Activated naive CD8-positive, alpha-beta T cell treated with anti-CD3 and anti-CD28 coated beads, Interleukin-2, amount 10 ng/mL, durations not matched to agents 7 days and 5 days (primary cell): ENCODE measurements at places on chromosomes 11 and 22. TPM values are rescaled to one million over a fixed set of nuclear protein-coding genes. Genes with fewer than 3 reads are reported as not detected.

BCO2 gene
- 2.4 TPM for total RNA-seq

DNA sequence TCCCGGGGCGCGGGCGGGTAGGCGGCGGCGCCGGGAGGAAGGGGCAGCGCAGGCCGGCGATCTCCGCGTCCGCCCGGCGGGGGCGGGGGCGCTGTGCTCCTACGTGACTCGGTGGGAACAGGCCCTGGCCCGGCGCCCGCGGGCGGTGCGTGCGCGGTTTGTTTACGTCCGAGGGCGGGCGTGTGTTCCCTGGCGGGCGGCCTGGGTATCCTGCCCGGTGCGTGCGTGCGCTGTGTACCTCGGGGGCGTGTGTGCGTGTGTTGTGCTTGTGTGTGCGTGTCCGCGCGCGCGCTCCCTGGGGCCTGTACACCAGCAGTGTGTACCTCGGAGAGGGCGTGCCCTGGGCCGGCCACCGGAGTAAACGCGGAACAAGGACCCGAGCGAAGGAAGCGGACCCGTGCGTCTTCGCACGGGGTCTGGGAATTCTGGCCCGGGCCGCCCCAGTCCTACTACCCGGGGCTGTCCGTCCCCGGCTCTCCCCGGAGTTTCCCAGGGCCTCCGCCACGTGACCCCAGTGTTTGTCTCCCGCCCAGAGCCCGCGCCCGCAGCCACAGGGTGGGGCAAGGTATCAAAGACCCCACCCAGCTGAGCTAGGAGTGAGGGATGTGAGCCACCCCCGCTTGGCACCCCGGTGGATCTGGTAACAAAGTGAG is 769 bp downstream of the MAFF start:
- H3K27me3 ChIP-seq = no peaks in the 10 kb centered on the region
- H3K36me3 ChIP-seq = peaks cover 2% of the 10 kb centered on the region
- H3K4me1 ChIP-seq = peaks cover 34% of the 10 kb centered on the region
- H3K27ac ChIP-seq = peak overlapping the region; percentile 82
- peak overlapping the region; percentile 90 for H3K4me3 ChIP-seq

- H3K4me3 ChIP-seq = peak overlapping the region; percentile 10
- H3K36me3 ChIP-seq = peaks cover 21% of the 10 kb centered on the region
- H3K27ac ChIP-seq = peak overlapping the region; percentile 49
- H3K27me3 ChIP-seq = no peaks in the 10 kb centered on the region
These were observed 3.3 kb downstream of the IL18BP start for GRCh38 chr11:72001834-72002591.

CSF2RB gene
- 1.3 TPM for total RNA-seq

DNA sequence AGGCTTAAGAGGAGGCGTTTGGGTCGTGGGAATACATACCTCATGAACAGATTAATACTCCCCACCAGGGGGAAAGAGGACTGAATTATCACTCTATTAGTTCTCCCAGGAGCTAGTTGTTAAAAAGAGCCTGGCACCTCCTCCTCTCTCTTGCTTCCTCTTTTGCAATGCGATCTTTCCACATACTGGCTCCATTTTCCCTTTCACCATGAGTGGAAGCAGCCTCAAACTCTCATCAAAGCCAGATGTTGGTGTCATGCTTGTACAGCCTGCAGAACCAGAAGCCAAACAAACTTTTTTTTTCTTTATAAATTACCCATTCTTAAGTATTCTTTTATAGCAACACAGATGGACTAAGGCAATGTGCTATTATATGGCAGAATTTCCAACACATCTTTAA is 258.5 kb downstream of the FAM76B start:
- H3K27ac ChIP-seq = no peak overlapping the region
- H3K4me3 ChIP-seq = no peak overlapping the region
- peaks cover 5% of the 10 kb centered on the region for H3K27me3 ChIP-seq

GRCh38 chr11:123238297-123238696 is 43.2 kb upstream of the CLMP start:
- peaks cover 3% of the 10 kb centered on the region for H3K36me3 ChIP-seq
- no peak overlapping the region for H3K4me3 ChIP-seq
- no peak overlapping the region for H3K27ac ChIP-seq

RIBC2 gene
- total RNA-seq = 11.2 TPM

NAV2 gene
- total RNA-seq = 4.1 TPM
